Activated T-helper 2 cell treated with anti-CD3 and anti-CD28 coated beads, Interferon-gamma antibody, Interleukin-2, Interleukin-4, amounts not matched to agents 10 μg/mL and 5 μg/mL and 100 μg/mL, durations not matched to agents 14 hours and 24 hours and 36 hours (primary cell): ENCODE measurements at places on chromosomes 12 and 14.

GRCh38 chr14:71591231-71591630 is 341.0 kb upstream of the RGS6 start:
- DNase-seq: no peak

- no peak for DNase-seq
These were observed 280.0 kb downstream of the SLC6A15 start for GRCh38 chr12:84632556-84632955.

GRCh38 chr12:58529897-58530741 is 390.2 kb downstream of the LRIG3 start:
- DNase-seq: no peak

DNA sequence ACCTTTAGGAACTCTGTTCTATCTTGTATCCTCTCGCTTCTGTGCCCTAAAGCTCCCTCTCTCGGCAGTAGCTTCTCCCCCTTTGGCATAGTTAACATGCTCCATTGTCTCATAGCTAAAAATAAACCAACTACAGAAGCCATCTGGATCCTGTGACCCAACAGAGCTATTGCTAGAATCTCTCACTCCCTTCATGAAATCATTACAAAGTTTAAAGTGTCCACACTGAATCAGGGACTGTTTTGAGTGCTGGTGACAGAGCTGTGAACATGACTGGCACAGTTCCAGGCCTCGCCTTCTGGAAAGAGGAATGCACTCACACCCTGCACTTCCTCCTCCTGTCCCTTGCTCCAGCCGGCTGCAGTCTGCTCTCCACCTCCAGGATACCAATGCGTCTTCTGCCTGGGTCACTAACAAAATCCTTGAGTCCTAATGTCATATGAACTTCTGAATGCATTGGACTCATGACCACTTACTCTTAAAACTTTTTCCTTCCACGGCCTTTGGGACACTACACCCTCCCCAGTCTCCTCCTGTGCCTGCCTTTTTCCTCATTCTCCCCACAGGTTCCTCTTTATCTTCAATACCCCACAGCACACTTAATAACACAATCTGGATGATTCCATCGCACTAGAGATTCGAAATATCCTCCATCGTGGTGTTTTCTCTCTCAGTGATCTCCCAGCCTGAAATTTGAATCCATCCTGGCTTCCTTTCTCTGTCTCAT is 13.2 kb downstream of the PLBD1 start:
- no peak for DNase-seq

- no peak for DNase-seq
These were observed 15.0 kb downstream of the GABARAPL1 start for GRCh38 chr12:10227648-10228047.

DNA sequence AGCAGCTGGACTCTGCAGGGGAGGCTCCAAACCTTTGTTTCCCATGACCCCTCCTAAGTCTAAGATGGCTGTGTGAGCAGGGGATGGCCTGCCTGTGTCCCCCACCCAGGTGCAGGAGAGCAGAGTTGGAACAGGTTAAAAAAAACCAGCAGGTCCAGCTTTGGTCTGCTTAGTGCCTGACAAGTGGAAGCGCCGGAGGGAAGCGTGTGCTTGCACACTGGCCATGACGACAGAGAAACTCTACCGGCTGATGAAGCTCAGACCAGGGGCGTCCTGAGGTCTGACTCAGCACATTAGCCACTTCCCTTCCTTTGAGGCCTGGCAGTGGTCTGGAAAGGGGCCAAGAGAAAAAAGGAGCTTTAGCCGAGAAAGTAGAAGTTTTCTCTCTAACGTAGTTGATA is 280.1 kb downstream of the VRK1 start:
- DNase-seq: no peak

DNA sequence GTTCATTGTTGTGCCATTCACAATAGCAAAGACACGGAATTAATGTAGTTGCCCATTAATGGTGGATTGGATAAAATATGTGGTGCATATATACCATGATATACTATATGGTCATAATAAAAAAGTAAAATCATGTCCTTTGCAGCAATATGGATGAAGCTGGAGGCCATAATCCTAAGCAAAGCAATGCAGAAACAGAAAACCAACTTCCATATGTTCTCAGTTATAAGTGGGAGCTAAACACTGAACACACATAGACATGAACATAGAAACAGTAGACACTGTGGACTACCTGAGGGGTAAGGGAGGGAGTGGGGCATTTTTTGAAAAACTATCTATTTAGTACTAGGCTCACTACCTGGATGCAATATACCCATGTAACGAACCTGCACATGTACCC is 3.0 kb upstream of the ERP27 start:
- DNase-seq: no peak
